PC-3 (cell line): ENCODE measurements at places on chromosomes 4 and X. TPM values are rescaled to one million over a fixed set of nuclear protein-coding genes. Genes with fewer than 3 reads are reported as not detected.

DNA sequence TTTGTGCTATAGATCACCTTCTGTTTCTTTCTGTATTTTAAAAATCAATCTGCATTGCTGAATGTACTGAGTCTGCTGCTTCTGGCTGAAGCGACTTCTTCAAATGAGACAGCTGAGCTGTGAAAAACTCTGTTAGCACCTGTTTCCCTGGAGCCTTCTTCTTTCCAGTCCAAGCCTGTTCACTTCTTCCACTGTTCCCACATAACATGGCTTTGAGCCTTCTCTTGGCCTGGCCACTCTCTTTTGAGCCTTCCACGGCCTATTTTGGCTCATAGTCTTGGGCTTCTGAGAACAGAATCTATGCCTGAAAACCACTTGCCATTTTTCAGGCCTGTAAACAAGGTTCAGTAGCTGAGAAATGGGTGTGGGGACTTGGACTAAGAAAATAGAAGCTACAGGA, 132.9 kb upstream of the IGFBP7 start:
- DNase-seq, result no peak

GRCh38 chrX:27380163-27380845, 82.8 kb downstream of the PPP4R3C start:
- peak; percentile 15 for DNase-seq

DNA sequence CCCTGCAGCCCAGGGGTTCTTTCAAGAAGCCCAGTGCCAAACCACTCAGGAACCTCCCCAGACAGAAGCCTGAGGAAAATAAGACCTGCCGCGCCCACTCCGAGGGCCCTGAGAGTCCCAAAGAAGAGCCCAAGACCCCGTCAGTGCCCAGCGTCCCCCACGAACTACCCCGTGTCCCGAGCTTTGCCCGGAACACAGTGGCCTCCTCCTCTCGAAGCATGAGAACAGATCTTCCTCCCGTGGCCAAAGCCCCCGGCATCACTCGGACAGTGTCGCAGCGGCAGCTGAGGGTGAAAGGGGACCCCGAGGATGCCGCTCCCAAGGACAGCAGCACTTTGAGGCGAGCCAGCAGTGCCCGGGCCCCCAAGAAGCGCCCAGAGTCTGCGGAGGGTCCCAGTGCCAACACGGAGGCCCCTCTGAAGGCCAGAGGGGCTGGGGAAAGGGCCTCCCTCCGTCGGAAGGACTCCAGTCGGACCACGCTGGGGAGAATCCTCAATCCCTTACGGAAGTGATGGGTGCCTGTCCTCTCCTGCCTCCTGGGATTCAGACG, 40.2 kb downstream of the FHDC1 start:
- no peak for DNase-seq

DNA sequence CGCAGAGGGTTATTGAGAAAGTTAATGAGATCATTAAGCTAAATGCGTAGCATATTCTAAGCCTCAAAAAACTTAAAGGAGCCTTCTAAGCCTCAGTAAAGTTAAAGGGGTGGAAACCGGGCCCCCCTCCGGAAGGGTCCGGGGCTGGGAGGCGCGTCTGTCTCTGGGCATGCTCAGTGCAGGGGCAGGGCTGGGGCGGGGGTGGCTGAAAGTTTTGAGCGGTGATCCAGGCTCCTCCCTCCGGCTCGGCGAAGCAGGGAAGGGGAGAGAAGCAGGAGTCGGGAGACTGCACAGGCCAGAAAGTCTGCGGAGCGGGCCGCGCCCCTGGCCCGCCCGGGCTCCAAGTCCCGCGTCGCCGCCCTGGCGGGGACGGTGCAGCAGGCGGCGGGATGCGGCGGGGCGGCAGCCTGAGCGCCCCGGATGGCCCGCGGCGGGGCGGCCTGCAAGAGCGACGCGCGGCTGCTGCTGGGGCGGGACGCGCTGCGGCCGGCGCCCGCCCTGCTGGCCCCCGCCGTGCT, at the start of gene EVC:
Gene EVC (plus strand): TSS at position 241 of the 518 bp plus-strand sequence. CDS start 180 bp downstream, at position 421.
- peak; percentile 70 for DNase-seq

DNA sequence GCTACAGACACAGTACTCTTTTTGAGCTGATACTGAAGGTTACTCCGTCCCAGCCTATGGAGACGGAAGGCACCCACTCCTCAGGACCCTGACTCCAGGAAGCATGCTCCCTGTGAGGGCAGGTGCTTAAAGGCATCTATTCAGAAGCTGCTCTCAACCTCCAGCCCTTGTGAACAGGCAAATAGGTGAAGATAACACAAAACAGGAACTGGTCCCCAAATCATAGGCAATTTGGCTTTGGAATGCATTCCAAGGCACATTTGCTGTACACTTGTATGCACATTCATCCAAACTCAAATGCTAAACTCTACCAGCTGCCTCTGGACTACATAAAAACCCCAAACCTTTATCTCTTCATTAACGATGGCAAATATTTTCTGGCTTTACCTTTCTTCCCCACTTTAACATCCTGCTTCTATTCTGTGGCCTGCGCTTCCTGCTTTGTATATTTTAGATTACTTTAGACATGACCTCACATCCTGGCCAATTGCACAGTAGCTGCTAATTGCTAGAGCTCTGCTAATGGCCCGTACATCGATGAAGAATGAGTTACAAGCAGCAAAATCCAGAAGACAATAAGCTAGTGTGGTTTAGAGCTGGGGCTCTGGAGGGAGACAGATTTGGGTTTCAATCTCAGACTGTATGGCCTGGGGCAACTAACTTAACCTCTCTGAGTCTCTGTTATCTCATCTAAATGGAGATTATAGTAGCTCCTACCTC, 3.2 kb downstream of the SEL1L3 start:
- DNase-seq, result no peak

Gene CEP135
- total RNA-seq, result 14.8 and 19.1 TPM in 2 replicates

- peak; percentile 83 for DNase-seq
Observed at GRCh38 chrX:106481341-106481740, 130.4 kb upstream of the RADX start.

DNA sequence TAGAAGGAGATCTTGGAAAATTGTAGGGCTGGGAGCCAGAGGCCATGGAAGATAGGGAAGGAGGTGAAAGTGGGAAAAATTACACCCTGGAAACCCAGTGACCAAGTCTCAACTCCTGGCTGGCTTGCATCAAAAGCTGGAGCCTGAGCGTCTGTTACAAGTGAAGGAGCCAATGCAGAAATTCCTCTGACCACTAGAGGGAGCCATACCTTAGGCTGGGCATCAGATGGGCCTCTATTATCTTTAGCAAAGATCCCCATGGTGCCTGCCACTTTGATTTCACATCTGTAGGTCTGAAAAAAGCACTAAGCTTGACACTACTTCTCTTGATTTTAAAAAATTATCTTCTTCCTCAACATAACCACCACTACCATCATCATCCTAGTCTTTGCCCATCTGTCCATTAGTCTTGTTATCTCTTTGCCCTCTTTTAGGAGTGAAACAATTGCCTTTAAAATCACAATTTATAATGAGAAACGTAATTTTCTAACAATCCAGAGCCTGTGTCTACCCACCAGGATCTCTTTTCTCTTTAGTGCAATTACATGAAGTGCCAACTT, 62.9 kb downstream of the ANAPC4 start:
- DNase-seq, result peak; percentile 81

GRCh38 chr4:52982255-52982945, 120.3 kb downstream of the RASL11B start:
- peak; percentile 66 for DNase-seq

Gene OSTC
- 47.2 and 49.1 TPM in 2 replicates for total RNA-seq

Gene DCAF8L2
- not detected in 2 replicates for total RNA-seq

Gene FAM184B
- total RNA-seq, result 0.47 and 0.81 TPM in 2 replicates

Gene EOLA2
- 35.7 and 49.8 TPM in 2 replicates for total RNA-seq

DNA sequence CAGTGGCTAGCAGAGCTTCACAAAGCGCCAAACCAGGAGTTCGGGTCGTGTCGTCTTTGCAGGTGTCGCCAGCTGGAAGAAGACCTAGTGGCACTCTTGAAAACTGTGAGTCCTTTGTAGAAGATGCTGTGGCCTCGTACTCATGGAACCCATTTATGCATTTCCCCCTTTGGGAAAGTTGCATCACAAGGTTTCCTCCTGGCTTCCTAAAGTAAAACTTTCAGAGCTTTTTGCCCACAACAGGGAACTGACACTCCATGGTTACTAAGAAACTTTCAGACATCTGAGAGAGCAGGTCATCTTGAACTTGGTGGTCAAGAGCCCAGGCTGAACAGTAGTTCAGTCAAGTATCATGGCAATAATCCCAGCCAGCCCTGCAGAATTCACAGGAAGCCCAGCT, 15.9 kb upstream of the NOCT start:
- no peak for DNase-seq

- no peak for DNase-seq
Observed at GRCh38 chr4:52568351-52568750, 90.8 kb downstream of the USP46 start.

- no peak for DNase-seq
Observed at GRCh38 chr4:47468706-47469365, 5.3 kb upstream of the COMMD8 start.

Gene CYTL1
- not detected in 2 replicates for total RNA-seq

Gene FAM236A
- total RNA-seq, result not detected in 2 replicates

- no peak for DNase-seq
Observed at GRCh38 chrX:48002929-48003328, 860 bp downstream of the ZNF182 start.

- no peak for DNase-seq
Observed at GRCh38 chr4:153905231-153905630, 116.3 kb upstream of the SFRP2 start.

Gene LRRC66
- total RNA-seq, result 0.58 and 1.1 TPM in 2 replicates

Gene USP46
- 9.2 and 9.4 TPM in 2 replicates for total RNA-seq
